Cardiac muscle cell (in vitro differentiated cells and primary cell): ENCODE measurements at places on chromosomes 16 and 17. TPM values are rescaled to one million over a fixed set of nuclear protein-coding genes. Genes with fewer than 3 reads are reported as not detected.

Gene CD19
- total RNA-seq = 0.07 and 1.1 TPM in 2 replicates

GRCh38 chr16:57720142-57720575 is 15.4 kb upstream of the KATNB1 start:
- DNase-seq = peak; percentile 77
- H3K4me3 ChIP-seq = no peak overlapping the region
- no peaks in the 10 kb centered on the region for H3K4me1 ChIP-seq
- H3K36me3 ChIP-seq = no peaks in the 10 kb centered on the region

GRCh38 chr17:64174686-64175456 is 44.9 kb upstream of the ERN1 start:
- DNase-seq = no peak
- H3K27ac ChIP-seq = no peak overlapping the region

Gene C16orf92
- not detected in 2 replicates for total RNA-seq

Gene KCNJ2
- total RNA-seq = 0.14 and 0.66 TPM in 2 replicates
